Breast epithelium (tissue), 4 donors: ENCODE measurements at places on chromosomes 4 and X. TPM values are rescaled to one million over a fixed set of nuclear protein-coding genes. Genes with fewer than 3 reads are reported as not detected.

The CT55 gene
- not detected for total RNA-seq

The FAM120C gene
- 11.8 TPM for total RNA-seq

The GAGE12J gene
- not detected for total RNA-seq

The NEUROG2 gene
- not detected for total RNA-seq

DNA sequence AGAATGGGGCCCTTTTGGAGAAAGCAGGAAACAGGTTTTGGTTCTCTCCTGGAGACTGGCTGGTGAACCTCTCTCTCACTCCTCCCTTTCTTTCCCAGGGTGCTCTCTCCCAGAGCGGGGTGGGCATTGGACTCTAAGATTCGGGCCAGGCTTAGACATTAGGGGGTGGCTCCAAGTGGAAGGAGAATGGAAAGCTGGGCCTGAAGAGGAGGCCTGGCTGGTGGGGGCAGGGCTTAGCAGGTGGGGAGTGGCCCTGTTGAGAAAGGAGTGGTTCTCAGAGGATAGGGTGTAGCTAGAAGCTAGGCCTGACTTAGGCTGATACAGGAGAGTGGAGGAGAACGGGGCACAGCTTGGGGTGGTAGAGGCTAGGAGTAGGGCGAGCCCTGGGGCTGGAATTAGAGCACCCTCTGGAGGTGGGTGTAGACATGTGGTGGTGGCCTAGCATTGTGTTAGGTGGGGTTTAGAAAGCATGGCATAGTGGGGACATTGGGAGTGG, 5.7 kb downstream of the PLP2 start:
- H3K36me3 ChIP-seq = no peaks in the 10 kb centered on the region
- H3K4me1 ChIP-seq = no peaks in the 10 kb centered on the region
- peaks cover 14% of the 10 kb centered on the region for H3K27me3 ChIP-seq
- no peak overlapping the region for H3K4me3 ChIP-seq

DNA sequence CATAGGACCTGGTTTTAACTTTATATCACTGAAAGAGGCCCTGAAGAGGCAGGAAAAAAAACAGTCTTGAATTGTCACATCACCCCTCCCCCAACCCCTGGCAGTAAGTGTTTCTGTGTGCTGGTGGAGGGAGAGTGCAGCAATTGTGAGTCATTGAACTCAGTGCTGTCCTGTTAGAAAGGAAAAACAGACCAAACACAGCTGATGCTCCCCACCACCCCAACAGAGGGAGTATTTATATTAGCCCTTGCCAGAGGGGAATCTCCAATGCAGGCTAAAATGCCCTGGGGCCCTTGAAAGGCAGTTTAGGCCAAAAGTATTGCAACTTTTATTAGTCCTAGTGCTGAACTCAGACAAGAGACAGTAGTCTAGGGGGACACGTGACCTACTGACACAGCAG, 197.8 kb upstream of the AGTR2 start:
- no peak overlapping the region for H3K4me3 ChIP-seq
- H3K36me3 ChIP-seq = no peaks in the 10 kb centered on the region
- H3K4me1 ChIP-seq = no peaks in the 10 kb centered on the region
- DNase-seq = no peak
- H3K27me3 ChIP-seq = peaks cover 68% of the 10 kb centered on the region
- no peak overlapping the region for H3K27ac ChIP-seq

DNA sequence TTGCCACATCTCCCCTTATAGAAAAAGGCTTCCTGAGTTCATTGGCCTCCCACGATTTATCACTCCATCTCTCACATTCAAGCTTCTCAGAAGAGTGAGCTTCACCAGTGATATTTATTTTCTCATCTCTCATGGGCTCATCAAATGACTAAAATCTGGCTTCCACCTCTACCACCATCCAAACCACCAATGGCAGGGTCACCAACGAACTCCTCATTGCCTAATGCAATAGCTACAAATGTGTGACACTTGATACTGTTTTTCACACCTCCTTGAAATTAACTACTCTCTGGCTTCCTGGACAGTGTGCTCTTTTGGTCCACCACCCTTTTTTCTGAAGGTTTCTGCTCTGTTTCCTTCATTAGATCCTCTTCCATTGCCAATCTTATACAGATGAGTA, 129.0 kb downstream of the SH2D1A start:
- H3K4me1 ChIP-seq = no peaks in the 10 kb centered on the region
- H3K27ac ChIP-seq = no peak overlapping the region
- H3K27me3 ChIP-seq = peaks cover 10% of the 10 kb centered on the region
- H3K4me3 ChIP-seq = no peak overlapping the region

DNA sequence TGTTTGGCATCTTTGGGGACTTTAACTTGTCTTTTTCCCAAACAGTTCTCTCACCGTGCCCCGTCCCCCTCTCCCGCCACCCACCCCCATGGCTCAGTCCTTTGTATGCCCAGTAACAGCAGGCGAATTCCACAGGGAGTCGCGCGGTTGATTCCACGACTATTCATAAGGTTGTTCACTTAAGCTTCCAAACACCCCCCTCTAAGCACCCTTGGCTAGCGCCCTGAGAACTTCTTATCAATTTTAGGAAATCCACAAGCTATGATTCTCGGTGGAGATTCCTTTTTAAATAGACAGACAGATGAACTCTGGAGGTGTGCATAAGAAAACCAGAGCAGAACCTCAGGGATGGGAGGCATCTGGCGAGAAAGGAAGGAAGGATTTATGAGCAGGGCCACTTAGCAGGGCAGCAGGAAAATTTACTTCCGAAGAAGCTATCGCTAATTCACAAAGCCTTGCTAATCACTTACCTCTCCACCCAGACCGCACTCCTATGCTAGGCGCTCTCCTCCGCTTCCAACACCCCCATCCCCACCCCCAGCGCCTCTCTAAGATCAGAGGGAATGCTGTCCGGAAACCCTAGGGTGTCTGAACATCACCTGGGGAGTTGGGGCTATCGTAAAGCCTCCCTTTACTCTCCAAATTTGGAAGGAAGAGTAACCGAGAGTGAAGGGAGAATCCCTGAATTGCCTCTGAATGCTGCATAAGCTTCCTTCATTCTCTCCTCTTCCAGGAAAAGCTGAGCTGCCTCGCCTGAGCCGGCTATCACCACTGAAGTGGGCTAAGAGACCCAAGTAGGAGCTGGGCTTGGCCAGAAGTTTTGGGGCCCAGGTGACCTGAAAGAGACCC, 1.7 kb downstream of the UNC5C start:
- H3K4me1 ChIP-seq = no peaks in the 10 kb centered on the region
- peaks cover 20% of the 10 kb centered on the region for H3K27me3 ChIP-seq
- peak overlapping the region; percentile 90 for H3K27ac ChIP-seq

GRCh38 chrX:80879143-80879542, 69.5 kb upstream of the BRWD3 start:
- no peaks in the 10 kb centered on the region for H3K36me3 ChIP-seq
- no peak for DNase-seq
- no peak overlapping the region for H3K27ac ChIP-seq
- H3K27me3 ChIP-seq = no peaks in the 10 kb centered on the region
- no peaks in the 10 kb centered on the region for H3K4me1 ChIP-seq

DNA sequence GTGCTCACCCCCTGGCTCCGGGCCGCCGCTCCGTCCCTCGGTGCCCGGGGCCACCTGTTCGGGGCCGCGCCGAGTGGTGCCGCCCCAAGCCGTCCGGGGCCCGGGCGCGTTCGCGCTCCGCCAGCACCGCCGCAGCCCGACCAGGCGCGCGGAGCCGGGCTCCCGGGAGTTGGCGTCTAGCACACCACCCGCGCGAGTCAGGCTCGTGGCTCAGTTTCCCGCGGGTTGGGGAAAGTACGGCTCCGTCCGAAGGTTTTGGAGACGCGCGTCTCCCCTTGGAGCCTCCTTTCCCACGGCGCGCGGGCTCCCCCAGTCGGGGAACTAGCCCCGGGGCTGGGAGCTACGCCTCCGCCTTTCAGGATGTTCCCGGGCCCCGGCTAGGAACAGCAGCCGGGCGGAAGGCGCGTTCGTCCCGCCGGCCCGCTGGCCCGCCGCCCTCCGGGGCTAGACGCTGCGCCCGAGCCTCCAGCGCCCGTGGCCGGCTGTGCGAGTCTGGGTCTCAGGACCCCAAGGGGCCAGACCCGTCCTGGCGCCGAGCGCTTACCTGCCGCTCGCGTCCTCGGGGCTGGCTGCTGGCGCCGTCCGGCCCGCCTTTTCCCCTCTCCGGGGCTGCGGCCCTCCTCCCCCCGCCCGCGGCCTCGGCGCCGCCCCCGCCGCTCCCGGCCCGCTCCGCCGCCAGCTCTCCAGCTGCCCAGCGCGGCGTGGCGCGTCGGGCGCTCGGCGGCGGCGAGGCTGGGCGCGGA, at the start of gene ADGRG2:
Gene ADGRG2 (minus strand): TSS at position 571 of the 743 bp plus-strand sequence. CDS start 53,634 bp downstream, outside the sequence.
- H3K27ac ChIP-seq = no peak within 1 kb of the TSS
- H3K27me3 ChIP-seq = no peaks in the 10 kb centered on the region
- H3K4me1 ChIP-seq = no peaks in the 10 kb centered on the region
- peak within 1 kb of the TSS; percentile 52 for H3K4me3 ChIP-seq
- no peak for DNase-seq

DNA sequence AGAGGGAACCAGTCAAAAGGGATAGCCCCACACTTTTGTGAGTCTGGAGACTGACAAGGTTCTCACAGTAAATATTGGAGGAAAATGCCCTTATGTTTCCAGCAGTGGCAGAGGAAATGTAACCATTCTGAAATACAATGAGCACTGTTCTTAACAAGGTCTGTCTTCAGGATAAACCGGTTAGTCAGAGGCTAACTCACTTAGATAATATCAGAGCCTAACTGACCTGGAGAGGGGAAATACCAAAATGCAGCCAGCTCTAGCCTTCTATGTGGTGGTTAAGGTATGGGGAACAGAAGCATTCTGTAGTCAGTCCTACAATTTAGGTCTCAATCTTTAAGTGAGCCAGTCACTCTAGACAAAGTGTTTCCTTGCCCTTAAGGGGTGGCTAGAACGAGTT, 70.8 kb downstream of the TBCK start:
- H3K27ac ChIP-seq = peak overlapping the region; percentile 67
- H3K4me1 ChIP-seq = no peaks in the 10 kb centered on the region
- no peak for DNase-seq
- H3K4me3 ChIP-seq = no peak overlapping the region

GRCh38 chrX:9785944-9786797, at the start of gene SHROOM2:
Gene SHROOM2, plus strand, starts transcription at chrX:9786429. Its CDS starts 117 bp downstream, at chrX:9786546.
- DNase-seq = no peak
- H3K4me3 ChIP-seq = peak within 1 kb of the TSS; percentile 31
- peaks cover 44% of the 10 kb centered on the region for H3K27me3 ChIP-seq
- peak within 1 kb of the TSS; percentile 33 for H3K27ac ChIP-seq

DNA sequence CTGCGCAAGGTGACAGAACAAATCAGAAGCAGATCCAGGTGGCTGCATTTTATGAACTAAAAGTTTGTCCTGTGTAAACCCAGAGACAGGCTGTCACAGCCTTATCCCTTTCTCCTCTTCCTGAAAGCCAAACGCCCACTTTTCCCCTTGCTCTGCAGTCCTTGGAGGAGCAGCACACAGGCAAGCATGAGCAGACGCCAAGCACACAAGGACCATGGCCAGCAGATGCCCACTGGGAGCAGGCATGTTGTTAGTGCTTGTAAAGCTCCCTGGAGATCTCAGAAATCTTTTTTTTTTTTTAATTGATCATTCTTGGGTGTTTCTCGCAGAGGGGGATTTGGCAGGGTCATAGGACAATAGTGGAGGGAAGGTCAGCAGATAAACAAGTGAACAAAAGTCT, 11.5 kb upstream of the HOPX start:
- H3K4me3 ChIP-seq = no peak overlapping the region
- no peaks in the 10 kb centered on the region for H3K4me1 ChIP-seq
- no peaks in the 10 kb centered on the region for H3K36me3 ChIP-seq
- no peak for DNase-seq
- H3K27ac ChIP-seq = no peak overlapping the region

DNA sequence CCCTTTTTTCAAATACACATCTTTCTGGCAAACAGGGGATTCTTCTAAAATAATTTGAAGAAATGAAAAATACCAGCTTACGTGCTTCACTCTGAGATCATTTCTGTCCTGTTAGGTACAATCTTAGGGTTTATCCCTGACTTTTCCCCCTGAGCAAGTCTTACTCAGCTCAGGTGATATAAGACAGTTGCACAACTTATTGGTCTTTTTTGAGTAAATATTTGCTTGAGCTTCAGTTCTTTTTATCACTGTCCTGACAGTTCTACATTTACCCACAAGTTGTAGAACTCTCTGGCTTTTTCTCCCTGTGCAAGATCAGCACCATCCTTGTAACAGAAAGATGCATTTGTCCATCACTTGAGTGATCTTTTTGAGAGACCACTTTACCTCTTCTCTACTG, 84.9 kb downstream of the MID1IP1 start:
- no peaks in the 10 kb centered on the region for H3K27me3 ChIP-seq
- H3K4me3 ChIP-seq = no peak overlapping the region
- no peaks in the 10 kb centered on the region for H3K4me1 ChIP-seq
- H3K27ac ChIP-seq = no peak overlapping the region

GRCh38 chr4:88900432-88900831, 156.6 kb downstream of the FAM13A start:
- H3K4me3 ChIP-seq = no peak overlapping the region
- no peaks in the 10 kb centered on the region for H3K27me3 ChIP-seq
- DNase-seq = no peak

DNA sequence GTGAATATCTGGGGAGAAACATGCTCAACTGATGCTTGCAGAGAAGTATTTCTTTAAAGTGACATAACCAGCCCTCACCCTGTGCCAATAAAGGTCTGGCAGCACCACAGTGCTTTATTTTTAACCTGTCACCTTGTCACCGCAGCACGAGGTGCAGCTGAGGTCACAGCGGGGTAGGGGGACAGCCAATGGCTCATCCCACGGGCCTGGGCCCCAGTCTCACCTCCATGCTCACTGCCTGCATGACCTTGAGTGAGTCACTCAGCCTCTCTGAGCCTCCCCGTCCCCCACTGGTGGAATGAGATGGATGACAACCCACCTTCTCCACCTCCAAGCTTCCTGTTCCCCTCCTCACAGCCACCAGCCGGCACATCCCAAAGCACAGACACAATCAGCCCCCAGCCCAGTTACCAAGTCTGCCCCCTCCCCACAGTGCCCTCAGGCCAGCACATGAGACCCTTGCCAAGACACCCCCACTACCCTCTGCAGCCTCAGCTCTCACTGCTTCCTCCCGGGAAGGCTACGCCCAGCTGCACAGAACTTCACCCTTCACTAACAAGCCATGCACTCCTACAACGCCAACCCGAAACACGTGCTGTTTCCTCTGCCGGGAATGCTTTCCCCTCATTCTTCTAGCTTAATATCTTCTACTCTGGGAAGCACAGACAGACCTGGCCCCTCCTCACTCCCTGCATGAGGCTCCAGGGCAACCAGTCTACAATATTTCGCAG, 24.9 kb upstream of the MAN2B2 start:
- H3K4me1 ChIP-seq = no peaks in the 10 kb centered on the region
- H3K4me3 ChIP-seq = no peak overlapping the region
- peaks cover 46% of the 10 kb centered on the region for H3K27me3 ChIP-seq
- H3K27ac ChIP-seq = no peak overlapping the region

- H3K4me1 ChIP-seq = no peaks in the 10 kb centered on the region
- H3K4me3 ChIP-seq = no peak overlapping the region
- H3K36me3 ChIP-seq = no peaks in the 10 kb centered on the region
- H3K27ac ChIP-seq = no peak overlapping the region
Measured at GRCh38 chrX:105190252-105190853, 30.1 kb downstream of the TEX13A start.

DNA sequence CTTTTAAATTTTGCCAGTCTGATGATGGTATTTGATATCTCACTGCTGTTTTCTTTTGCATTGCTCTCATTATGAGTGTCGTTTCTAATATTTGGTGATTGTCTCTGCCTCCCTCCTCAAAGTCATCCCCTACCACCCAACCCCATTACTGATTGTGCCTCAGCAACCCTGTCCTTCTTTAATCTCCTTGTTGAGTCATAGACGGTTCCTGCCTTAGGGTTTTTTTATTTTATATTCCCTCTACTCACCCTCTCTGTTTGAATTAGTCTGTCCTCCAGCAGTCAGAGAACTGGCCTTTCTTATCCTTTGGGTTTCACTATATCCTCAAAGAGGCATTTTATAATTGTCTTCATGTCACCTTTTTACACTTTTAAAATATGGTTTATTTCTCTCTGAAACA, 409.3 kb upstream of the CPEB2 start:
- no peak overlapping the region for H3K27ac ChIP-seq
- H3K4me3 ChIP-seq = no peak overlapping the region
- no peak for DNase-seq
- no peaks in the 10 kb centered on the region for H3K4me1 ChIP-seq
- H3K36me3 ChIP-seq = peaks cover 4% of the 10 kb centered on the region
